ENCODE measurements at places on chromosomes 11 and 22. TPM values are rescaled to one million over a fixed set of nuclear protein-coding genes. Genes with fewer than 3 reads are reported as not detected.

The GGTLC3 gene
- not detected for total RNA-seq

The SLC43A3 gene
- 116 TPM for total RNA-seq

DNA sequence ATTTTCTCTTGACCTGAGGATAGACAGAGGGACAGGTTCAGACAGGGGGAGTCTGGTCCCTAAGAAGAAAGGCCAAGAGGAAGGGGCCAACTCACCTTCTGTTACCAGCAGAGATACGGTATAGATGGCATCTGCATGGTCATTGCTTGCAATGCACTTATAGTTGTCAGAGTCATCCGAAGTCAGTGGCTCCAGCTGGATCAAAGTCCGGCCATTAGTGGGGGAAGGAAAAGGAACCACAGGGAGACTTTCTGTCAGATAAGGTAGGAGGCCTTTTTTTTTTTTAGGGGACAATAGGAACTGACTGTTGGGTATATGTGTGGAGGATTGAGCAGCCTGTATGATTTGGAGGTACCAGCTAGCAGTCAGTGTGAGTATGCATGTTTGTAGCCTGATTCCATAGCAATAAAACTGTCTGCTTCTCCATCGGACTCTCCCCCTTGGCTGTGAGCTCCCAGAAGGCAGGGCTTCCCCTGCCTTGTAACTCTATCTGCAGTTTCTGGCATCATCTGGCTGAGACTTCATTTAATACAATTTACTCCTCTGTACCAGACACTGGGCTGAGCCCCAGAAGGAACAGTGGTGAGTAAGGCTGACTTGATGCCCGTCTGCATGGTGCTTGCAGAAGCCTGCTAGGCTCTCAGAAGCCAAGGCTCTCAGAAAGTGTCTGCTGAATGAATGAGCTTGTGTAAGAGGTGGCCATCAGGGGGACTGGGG, 5.7 kb downstream of the IGSF22 start:
- H3K27ac ChIP-seq: no peak overlapping the region
- peaks cover 2% of the 10 kb centered on the region for H3K4me1 ChIP-seq
- no peaks in the 10 kb centered on the region for H3K36me3 ChIP-seq
- H3K27me3 ChIP-seq: no peaks in the 10 kb centered on the region

GRCh38 chr22:23156286-23156685, 11.0 kb downstream of the RAB36 start:
- no peak overlapping the region for H3K27ac ChIP-seq
- H3K27me3 ChIP-seq: no peaks in the 10 kb centered on the region
- H3K4me1 ChIP-seq: peaks cover 9% of the 10 kb centered on the region
- DNase-seq: no peak
- H3K4me3 ChIP-seq: no peak overlapping the region

The FAM111B gene
- total RNA-seq: 21.6 TPM

- no peak overlapping the region for H3K4me3 ChIP-seq
- no peak overlapping the region for H3K27ac ChIP-seq
- no peaks in the 10 kb centered on the region for H3K36me3 ChIP-seq
- no peaks in the 10 kb centered on the region for H3K27me3 ChIP-seq
- no peak for DNase-seq
Observed at GRCh38 chr22:36934418-36935312, 21.2 kb downstream of the CSF2RB start.

The KRTAP5-11 gene
- not detected for total RNA-seq

The SEPTIN3 gene
- total RNA-seq: 1.5 TPM

DNA sequence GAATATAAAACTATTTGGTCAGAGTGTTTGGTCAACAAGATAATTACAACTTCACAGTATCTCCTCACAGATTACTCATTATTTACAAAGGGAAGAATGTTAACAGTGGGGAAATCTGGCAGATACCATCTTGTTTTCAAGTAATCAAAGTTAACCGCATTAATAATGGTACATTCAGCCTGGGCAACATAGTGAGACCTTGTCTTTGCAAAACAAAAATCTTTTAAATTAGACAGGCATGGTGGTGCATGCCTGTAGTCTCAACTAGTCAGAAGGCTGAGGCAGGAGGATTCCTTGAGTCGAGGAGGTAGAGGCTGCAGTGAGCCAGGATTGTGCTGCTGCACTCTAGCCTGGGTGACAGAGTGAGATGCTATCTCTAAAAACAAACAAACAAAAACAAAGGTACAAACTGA, 78.5 kb downstream of the ACER3 start:
- H3K27me3 ChIP-seq: no peaks in the 10 kb centered on the region
- no peak for DNase-seq
- no peak overlapping the region for H3K27ac ChIP-seq

- peaks cover 10% of the 10 kb centered on the region for H3K4me1 ChIP-seq
- H3K36me3 ChIP-seq: no peaks in the 10 kb centered on the region
- no peak within 1 kb of the TSS for H3K4me3 ChIP-seq
- DNase-seq: no peak
- no peak within 1 kb of the TSS for H3K27ac ChIP-seq
Observed at GRCh38 chr22:31139866-31140716, at the start of gene PLA2G3. Gene PLA2G3 (minus strand): TSS chr22:31140508. CDS start chr22:31140354, 154 bp downstream.

- H3K27me3 ChIP-seq: peaks cover 5% of the 10 kb centered on the region
- H3K4me3 ChIP-seq: no peak overlapping the region
- H3K4me1 ChIP-seq: peaks cover 20% of the 10 kb centered on the region
- no peak overlapping the region for H3K27ac ChIP-seq
- DNase-seq: no peak
Observed at GRCh38 chr22:22214819-22215329, 29.7 kb upstream of the VPREB1 start.

GRCh38 chr11:78220218-78221157, 31.8 kb downstream of the USP35 start:
- H3K27ac ChIP-seq: peak overlapping the region; percentile 64
- H3K27me3 ChIP-seq: no peaks in the 10 kb centered on the region
- peaks cover 5% of the 10 kb centered on the region for H3K36me3 ChIP-seq
- H3K4me3 ChIP-seq: no peak overlapping the region
- DNase-seq: peak; percentile 66

The MICAL2 gene
- 48.7 TPM for total RNA-seq

- H3K27me3 ChIP-seq: peaks cover 18% of the 10 kb centered on the region
- no peak for DNase-seq
- H3K36me3 ChIP-seq: no peaks in the 10 kb centered on the region
- peaks cover 5% of the 10 kb centered on the region for H3K4me1 ChIP-seq
Observed at GRCh38 chr11:78022397-78023396, at the start of gene KCTD14. Gene KCTD14 (minus strand): TSS chr11:78023276. CDS start chr11:78023249, 27 bp downstream.

DNA sequence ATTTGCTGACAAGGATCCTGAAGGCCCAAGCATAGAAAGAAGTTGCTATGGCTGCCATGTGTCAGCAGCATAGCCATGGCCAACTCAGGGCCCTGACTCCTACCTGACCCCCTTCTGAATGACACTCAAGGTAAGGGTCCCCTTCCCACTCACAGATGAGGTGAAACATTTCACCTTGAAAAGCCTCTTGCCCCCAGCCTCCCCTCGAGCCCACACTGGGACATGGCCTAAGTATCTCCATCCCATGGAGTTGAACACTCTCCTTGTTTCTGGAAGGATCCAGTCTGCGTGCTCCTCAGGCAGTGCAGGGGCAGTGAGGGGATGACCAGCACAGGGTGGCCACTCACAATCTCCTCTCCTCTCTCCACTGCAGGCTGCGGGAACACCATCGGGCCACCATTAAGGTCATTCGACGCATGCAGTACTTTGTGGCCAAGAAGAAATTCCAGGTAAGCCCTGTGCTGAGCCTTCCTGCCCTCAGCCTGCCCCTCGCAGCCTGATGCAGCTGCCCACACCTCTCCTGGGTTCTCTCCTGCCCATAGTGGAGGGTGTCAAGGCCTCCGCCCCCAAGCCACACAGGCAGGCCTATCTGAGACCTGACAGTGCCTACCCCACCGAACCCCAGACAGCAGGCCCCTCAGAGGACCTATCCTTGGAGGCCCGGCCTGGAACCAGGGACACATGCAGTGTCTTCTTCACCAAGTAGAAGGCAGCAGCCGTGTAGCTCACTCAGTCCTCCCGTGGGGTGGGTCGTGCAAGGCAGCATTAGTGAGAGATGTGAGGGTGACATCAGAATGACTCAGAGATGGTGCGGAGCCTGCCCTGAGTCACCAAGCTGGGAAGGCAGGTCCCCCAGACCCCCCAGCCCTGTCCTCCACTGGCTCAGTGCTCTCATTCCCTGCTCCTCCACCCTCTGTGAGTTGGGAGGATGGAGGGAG, 68.9 kb upstream of the KCNQ1OT1 start:
- H3K4me1 ChIP-seq: peaks cover 4% of the 10 kb centered on the region
- DNase-seq: peak; percentile 31
- H3K36me3 ChIP-seq: peaks cover 2% of the 10 kb centered on the region
- no peak overlapping the region for H3K4me3 ChIP-seq
- no peaks in the 10 kb centered on the region for H3K27me3 ChIP-seq

GRCh38 chr11:14423633-14424032, 64.7 kb upstream of the RRAS2 start:
- H3K27ac ChIP-seq: no peak overlapping the region
- H3K4me3 ChIP-seq: no peak overlapping the region
- H3K4me1 ChIP-seq: no peaks in the 10 kb centered on the region
- H3K27me3 ChIP-seq: no peaks in the 10 kb centered on the region

- no peak overlapping the region for H3K4me3 ChIP-seq
- H3K27ac ChIP-seq: no peak overlapping the region
- no peaks in the 10 kb centered on the region for H3K36me3 ChIP-seq
- H3K4me1 ChIP-seq: peaks cover 2% of the 10 kb centered on the region
- DNase-seq: no peak
Observed at GRCh38 chr11:130101661-130102060, 32.0 kb downstream of the APLP2 start.

DNA sequence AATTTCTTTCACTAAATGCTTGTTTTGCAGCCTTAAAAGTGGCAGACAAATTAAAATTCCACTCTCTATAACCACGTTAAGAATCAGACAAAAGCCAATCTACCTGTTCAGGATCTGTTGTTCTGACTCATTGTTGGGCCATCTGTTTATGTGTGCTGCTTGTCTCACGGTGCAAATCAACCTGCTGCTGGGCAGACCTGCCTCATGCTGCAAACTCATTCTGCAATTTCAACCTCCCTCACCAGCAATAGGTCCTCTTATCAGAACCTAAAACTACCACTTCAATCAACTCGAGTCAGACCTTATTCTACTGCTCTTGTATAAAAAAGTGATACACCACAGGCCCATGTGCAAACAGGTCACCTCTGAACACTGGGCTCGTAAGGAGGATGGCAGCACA, 75.1 kb downstream of the LARGE2 start:
- no peaks in the 10 kb centered on the region for H3K36me3 ChIP-seq
- H3K4me1 ChIP-seq: peaks cover 2% of the 10 kb centered on the region
- no peak overlapping the region for H3K27ac ChIP-seq
- DNase-seq: no peak
